DMS153 (cell line): ENCODE measurements at places on chromosomes 7 and 10.

DNA sequence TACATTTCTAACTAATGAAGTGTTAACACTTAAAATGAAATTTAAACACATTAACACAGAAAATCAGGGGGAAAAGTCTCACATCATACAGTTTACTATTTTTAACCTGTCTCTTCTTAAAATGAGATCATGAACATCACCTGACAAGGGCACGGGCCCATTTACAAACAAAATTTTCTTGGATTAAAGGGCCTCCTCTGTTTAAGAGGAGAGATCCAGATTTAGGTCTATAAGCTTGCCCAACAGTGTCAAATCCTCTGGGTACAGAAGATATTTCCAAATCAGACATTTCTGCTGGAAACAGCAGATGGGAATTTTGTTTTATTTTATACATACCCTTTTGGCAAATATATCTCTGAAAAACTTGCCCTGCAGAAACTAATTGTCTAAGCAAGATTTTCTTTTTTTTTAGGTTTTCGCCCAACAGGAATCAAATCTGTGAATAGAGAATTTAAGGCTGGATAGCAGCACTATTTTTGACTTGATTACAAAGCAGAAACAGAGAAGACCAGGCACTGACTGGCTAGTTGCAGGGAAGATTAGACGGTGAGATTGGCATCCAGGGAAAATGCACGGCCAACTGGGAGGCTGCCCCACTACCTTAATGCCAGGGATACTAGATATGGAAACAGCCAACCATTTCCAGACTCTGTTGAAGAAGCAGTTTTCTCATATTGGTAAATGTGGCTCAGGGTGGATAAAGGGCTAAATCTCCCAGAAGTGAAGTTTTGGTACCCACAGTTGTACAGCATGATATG, 173.4 kb downstream of the LRRN3 start:
- no peak for DNase-seq

GRCh38 chr7:7176406-7177043, 5.8 kb upstream of the C1GALT1 start:
- peak; percentile 63 for DNase-seq

GRCh38 chr7:129950191-129950932, 2.4 kb downstream of the UBE2H start:
- no peak for DNase-seq

DNA sequence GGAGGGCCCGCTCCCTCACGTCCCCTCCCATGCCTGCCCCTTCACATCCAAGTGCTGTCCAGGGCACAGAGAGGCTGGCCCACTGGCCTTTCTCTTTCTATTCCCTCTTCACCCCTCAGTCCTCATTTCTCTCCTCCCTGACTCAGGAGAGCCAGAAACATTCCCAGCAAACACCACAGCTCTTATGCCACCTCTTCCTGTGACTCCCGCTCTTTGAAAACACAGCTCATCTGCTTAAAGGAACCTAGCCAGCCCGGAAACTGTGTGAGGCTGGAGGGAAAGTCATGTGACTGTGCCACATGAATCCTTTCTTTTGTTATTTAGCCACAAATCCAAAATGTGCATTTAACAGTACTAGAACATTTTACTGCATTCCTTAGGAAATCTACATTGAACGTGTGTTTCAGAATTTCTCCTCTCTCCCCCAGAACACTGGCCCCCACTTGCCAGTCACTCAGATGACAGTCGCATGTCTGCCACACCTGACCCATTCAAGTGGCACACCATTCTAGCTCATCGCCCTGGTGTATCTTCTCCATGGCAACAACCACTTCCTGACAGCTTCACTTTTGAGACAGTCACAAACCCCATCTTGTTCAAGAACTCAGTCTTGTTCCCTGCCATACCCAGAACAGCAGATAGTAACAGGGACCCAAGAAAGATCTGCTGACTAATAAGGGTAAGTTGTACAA, 42.8 kb downstream of the GRB10 start:
- DNase-seq, result peak; percentile 90

DNA sequence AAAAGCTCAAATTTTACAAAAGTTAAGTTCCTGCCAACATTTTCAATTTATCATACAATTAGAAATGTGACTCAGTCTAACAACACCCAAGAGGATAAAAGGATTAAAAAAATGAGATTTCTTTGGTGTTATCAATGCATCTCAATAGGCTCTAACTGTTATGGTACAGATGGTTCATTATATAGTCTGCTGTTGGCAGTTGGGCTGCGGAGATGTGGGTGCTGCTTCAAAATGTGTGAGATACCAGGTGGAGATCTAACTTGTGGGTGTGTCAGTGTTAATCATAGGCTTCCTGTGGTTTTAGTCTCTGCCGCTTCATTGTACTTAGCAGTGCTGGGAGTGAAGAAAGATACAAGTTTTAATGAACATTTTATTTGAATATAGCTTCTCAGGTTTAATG, 231.2 kb downstream of the EXOC4 start:
- no peak for DNase-seq

- no peak for DNase-seq
Measured at GRCh38 chr7:129351320-129351719, 82.9 kb upstream of the STRIP2 start.

- no peak for DNase-seq
Measured at GRCh38 chr7:395643-396042, 105.7 kb downstream of the FOXL3 start.

DNA sequence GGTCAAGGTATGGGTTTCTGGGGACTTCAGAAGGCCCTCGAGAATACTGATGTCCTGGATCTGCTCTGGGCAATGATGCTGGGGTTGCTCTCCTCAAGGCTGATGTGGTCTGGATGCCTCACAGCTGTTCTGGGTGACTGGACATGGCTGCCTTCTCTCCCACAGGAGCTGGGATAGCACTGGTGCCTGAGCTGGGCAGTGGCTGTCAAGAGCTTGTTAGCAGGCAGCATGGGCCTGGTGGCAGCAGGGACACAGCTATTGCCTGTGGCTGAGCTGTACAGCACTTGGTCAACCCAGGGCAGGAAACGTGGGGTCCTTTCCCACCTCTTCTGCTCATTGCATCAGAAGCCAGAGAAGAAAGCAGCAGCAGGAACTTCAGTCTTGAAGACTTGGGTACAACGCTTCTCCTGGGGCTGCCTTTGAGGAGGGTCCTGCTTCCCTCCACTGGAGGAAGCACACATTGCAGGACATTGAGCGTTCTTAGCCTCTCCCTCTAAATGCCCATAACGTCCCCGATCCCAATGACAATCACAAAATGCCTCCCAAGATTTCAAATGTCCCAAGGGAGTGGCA, 13.0 kb downstream of the ADCYAP1R1 start:
- no peak for DNase-seq

GRCh38 chr7:106165337-106165736, 53.2 kb upstream of the SYPL1 start:
- no peak for DNase-seq

DNA sequence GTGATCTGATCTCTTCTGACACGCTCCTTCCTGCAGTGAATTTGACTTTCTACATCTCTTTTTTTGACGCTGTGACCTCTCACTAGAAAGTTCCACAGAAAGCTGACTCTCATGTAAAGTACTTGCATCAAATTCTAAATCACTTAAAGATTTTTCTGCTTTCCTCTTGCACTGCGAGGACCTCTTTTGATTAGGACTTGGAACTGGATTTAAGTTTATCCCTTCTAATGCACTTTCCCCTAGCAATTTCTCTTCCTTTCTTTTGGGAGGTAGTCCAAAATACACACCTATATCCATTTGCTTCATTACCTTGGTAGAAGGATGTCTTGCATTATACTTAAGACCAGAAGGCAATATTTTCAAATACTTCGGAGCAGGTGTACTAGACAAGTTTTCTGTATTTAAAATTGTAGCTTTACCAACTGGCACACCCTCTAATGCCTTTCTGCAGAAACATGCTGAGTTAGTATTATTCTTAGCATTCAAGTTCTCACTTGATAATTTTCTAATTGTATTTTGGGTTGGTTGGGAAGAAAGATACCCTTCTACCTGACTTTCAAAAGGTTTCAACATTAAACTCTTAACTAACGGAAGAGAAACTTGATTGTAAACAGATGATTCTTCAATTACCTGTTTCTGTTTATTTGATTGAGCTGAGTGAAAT, 4.6 kb downstream of the DCLRE1A start:
- no peak for DNase-seq

GRCh38 chr7:148939128-148939755, 55.2 kb upstream of the EZH2 start:
- no peak for DNase-seq

- no peak for DNase-seq
Measured at GRCh38 chr7:113635492-113635891, 283.3 kb downstream of the PPP1R3A start.

DNA sequence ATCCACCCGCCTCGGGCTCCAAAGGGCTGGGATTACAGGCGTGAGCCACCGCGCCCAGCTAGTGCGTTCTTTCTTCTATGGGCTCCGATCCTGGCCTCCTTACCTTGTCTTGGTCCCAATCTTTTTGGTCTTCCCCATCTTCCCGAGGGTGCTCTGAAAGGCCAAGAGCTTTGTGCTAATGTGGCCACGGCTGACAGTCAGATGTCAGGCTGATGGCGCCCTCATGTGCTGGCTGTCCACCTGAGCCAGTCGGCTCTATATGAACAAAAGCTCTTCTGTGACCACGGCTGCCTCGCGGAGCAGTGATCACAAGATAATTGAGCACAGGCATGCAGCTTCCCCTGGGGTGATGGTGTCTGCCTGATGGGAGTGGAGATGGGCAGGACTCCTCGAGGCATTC, 11.0 kb upstream of the AHCYL2 start:
- DNase-seq, result peak; percentile 11
